Choroid plexus epithelial cell (primary cell): ENCODE measurements at places on chromosomes 2 and 18.

GRCh38 chr2:162435157-162435556 is 91.2 kb downstream of the GCA start:
- no peak for DNase-seq

DNA sequence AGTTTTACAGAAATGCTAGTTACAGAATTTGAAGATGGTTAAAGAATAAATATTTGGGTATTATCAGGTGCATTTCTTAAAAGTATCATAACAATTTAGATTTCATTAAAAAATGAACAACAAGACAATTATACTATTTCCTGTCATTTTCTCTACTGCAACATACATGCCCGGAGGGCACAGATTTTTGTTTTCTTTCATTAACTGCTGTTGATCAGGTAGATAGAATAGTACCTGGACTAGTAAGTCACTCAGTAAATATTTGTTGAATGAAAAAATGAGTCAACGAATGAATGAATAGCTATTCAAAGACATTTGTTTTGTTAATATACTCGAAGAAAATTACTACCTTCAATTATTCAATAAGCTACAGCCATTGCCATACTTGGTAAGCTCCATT is 531.2 kb upstream of the VRK2 start:
- DNase-seq, result no peak

DNA sequence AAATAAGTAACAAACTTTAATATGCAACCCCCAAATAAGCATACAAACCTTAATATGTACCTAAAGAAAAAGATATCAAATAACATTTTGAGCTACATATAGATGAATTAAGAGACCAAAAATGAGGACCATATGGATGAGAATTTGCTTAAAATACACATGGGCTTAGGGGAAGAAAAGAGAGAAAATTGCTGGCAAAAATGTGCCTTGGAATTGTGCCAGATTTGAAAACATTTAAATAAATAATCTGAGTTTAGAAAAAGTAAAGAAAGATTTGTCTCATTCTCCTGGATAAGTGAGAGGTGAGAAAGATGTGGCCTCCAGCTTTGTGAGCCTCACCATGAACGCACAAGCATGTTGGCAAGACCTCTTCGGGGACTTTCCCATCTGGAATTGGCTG is 372.6 kb downstream of the SOX11 start:
- DNase-seq, result no peak

DNA sequence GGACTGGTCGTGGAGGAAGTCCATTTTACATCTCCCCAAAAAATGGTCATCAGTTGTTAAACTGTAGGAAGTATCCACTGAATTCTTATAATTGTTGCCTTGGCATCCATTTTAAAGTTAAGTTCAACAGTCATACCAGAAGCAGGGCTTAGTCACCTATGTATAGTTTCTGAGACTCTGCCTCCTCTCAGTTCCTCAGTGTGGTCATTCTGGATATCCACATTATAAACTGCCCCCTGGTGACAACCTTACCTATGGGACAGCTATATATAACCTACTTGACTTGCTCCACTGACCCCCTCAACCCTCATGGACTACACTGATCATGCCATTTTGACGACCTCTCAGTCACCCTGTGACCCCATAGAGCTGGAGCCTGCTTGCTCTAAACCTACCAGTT is 617.0 kb downstream of the LRP1B start:
- DNase-seq, result no peak

DNA sequence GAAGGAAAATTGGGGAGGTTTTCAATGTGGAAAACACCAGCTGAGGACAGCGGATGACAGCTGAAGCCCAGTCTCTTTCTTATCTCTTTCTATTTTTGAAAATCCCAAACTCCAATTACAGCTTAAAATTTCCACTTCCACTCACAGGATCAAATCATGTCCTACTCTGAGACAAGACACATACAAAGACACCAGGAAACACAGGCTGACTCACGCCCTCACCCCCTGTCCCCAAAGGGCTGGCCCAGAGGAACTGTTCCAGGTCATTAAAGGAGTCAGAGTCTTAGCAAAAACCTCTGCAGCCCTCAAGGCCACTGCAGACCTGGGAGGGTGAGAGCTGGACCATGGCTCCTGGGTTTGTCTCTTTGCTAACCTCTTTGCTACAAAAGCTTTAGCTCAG is 143.1 kb upstream of the CAPN13 start:
- no peak for DNase-seq

- DNase-seq, result no peak
Observed at GRCh38 chr2:60075048-60075447, 478.4 kb downstream of the BCL11A start.

GRCh38 chr18:56709463-56709862 is 58.3 kb downstream of the WDR7 start:
- DNase-seq, result peak; percentile 92

DNA sequence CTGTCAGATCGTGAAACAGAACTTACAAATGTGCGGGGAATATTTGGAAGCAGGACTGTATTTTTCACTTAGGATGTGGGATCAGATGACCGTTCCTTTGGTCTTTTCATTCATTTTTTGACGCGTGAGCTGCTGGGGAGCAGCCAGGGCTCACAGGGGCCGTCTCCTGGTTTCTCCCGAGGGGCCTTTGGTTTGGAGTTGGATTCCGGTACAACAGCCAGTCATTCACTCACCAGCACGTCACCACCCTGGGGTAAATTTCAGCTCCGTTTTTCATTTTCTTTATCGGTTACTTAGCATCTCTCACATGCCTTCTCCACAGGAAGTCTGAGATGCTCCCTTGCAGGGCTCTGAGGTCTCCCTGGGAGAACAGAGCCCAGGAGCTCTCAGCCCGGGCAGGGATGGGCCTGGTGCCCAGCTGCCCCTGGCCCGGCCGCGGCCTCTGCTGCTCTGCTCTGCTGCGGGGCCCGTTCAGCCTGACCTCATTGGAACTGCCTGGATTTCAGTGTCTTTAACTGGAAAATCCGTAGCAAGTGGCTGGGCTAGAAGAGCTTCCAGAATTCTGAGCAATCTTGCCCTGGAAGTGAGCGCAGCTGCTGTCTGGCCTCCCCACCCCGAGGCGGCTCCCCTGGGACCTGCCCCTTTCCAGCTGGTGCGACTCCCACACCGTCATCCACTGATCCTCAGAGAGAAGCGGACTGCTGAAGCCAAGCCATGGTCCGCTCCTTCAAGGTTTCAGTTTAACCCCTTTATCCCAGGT is 335.6 kb downstream of the EIPR1 start:
- DNase-seq, result peak; percentile 11

GRCh38 chr2:141711627-141712026 is 419.2 kb downstream of the LRP1B start:
- peak; percentile 9 for DNase-seq

DNA sequence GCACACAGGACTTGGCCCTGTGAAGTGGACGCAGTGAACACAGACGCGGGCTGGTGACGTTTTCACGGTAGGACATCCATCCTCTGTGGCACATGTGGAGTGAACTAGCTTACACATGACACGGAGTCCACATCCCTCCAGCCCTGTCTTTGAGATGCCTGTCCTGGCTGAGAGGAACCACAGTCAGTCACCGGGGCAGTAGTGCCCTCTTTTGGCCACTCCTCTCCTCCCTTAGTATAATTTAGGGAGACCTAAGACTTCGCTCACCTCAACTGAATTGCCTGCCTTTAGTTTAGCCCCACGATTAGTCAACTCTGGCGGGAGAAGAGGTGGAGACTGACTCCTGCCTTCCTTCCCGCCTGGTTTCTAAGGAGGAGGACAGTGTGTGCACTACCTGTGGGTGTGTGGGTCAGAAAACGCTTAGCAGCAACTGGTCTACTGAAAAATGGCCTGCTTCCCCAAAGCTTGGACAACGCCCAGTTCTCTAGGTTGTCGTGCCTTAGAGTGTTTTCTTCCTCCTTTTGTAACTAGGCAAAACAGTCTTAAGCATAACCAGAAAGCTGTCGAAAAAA is 70.6 kb downstream of the MBP start:
- DNase-seq, result peak; percentile 84

GRCh38 chr18:9365406-9365805 is 30.8 kb downstream of the TWSG1 start:
- peak; percentile 24 for DNase-seq

DNA sequence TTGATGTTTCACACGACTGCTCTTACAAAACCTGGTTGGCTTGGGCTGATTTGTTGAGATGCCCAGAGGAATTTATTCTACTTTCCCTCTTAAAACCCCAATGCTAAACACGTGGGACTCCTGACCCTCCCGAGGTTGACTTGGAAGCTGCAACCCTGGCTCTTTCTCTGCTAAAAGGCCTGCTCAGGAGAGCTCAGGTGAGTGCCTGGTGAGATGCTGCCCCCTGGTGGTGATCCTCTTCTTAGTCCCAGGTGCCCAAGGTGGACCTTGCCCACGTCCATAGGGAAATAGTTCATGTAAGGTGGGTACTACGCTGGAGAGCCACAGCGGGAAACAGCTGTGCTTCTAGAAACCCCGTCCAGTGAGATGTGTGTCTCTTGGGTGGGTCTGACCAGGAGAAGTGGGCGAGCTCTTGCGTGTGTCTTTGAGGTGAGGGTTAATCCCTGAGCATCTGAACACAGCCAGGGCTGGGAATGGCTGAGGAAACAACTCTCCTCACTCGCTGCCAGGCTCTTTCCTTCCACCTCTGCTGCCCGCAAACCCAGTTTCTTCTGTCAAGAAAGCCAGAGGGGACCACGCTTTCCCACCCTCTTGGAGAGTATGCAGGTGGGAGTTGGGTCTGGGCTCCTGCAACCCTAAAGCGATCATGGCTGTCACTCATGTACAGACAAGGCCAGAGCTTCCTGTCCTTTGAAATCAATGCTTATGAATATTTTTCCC is 25.5 kb upstream of the PXDN start:
- peak; percentile 76 for DNase-seq

GRCh38 chr18:13374096-13374467 is 155.5 kb downstream of the LDLRAD4 start:
- DNase-seq, result no peak

DNA sequence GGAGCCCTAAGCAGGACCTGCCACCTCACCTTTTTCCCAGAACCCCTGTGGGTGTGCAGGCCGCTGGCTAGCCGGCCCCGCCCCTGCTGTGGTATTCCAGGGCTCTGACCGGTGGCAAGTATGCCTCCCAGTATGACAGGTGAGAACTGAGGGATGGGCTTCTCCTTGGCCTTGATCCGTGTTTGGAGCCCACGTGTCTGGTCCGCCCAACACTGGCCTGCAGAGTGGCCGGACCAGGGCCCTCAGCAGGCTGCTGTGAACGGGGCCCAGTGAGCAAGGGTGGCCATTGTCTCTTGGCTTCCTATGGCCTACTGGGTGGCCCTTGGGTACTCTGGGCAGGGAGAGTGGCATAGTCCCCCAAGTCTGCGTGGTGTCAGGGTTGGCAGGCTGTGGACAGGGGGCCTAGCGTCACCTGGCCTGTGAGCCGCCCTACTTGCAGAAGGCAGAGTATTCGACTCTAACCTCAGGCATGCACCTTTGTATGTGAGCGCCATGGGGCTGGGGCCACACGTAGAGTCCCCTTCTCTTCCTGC is 1.8 kb downstream of the RNPEPL1 start:
- DNase-seq, result no peak

DNA sequence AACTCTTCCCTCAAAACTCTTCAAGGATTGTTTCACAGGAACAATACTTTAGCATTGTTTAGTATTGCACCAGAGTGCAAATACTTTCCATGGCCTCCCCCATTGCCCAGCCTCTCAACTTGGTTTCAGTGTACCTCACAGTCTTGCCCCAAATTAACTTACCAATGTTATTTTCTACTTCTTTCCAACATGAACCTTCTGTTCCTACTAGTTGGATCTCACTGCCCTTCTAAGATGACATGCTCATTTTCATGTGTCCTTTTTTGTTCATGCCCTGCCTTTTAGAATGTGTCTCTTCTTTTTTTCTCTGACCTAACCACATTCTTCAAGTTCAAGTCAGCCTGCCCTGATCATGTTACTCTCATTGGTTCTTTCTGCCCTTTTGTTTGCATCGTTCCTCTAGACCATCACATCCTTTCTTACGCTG is 4.1 kb downstream of the SPATS2L start:
- DNase-seq, result peak; percentile 80

DNA sequence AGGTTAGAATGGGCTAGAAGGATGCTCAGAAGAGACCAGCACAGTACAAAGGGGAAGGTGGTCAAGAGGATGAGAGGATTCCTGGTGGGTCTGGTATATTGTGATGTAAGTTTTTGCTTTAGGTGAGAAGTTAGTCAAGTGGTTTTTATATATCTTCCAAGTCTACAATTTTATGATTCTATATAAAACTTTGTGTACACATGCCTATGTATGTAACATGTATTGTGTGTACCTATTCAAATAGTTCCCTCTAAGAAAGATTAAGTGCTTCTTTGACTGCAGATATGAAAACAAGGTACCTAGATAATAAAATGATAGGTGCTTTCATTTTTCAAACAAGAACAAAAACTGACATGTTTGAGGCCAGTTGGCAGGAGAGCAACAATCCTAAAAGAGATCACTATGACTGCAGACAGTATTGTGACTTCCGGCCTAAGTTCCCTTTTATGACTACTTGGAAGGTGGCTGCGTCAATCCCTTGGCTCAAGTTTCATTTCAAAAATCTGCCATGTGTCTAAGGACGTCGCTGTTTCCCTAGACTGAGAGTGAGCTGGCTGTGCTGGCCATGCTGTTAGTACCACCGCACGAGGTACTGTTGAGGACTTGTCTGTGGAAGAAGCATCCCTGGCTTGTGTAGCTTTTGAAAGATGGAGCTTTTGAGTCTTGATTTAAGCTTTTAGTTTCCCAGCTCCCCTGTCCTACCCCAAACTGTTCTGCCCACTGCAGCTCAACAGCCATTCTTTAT is 123.1 kb downstream of the PRPF40A start:
- no peak for DNase-seq

DNA sequence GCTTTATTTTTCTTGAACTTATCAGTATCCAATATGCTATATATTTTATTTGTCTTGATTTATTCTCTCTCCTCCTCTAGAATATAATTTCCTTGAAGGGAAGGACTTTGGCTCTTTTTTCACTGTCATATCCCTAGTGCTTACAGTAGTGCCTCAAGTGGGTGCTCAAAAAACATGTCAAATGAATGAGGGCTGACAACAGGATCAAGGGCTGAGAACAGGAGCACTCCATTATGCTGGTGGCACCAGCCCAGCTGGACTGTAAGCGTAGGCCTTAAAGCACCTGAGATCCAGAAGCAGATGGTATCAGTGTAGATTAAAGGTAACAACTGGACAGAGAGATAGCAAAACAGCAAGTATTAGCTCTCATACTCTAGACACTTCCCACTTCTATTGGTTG is 46.3 kb downstream of the PMS1 start:
- no peak for DNase-seq

- DNase-seq, result peak; percentile 87
Observed at GRCh38 chr18:74493689-74494088, 2.5 kb upstream of the CNDP2 start.

- peak; percentile 68 for DNase-seq
Observed at GRCh38 chr18:36672437-36673344, 156.1 kb downstream of the TPGS2 start.

DNA sequence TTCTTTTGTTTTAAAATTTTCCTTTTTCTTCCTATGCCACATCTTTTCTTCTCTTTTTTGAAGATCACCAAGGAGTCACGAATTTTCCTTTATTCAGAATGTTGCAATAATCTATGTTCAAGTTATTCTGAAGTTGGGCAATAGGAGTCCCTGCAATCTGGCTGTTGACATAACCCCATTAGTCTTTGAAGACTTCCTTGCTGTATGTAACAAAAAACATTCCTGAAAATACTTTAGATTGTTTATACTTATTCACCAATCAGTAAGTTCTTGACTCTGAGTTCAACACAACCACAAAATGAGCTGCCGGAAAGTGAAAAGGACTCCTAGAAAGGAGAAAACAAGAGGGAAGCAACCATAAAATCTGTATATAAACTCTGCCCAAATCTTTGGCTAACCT is 62.8 kb downstream of the TMEM237 start:
- DNase-seq, result peak; percentile 96
